ENCODE measurements at places on chromosomes 5 and 9.
A peak's percentile ranks its signal among the peaks of the same experiment; 100 is the strongest.

DNA sequence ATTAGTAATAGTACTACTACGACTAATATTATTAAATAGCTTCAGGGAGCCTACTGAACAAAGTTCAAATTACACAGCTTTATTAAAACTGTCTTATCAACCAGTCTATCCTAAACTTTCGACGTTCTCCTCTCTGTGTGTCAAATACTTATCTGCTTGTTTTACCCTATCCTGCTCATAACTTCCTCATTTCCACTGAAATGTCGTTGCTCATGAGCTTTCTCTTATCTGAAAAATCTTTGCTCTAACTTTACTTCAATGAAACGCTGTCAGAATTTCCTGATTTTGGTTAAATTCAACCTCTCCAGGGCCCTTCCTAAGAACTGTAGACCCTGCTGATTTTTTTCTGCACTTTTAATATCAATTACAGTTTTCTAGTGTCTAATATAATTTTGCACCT is 1431.0 kb upstream of the WWC1 start:
- no peak for DNase-seq

DNA sequence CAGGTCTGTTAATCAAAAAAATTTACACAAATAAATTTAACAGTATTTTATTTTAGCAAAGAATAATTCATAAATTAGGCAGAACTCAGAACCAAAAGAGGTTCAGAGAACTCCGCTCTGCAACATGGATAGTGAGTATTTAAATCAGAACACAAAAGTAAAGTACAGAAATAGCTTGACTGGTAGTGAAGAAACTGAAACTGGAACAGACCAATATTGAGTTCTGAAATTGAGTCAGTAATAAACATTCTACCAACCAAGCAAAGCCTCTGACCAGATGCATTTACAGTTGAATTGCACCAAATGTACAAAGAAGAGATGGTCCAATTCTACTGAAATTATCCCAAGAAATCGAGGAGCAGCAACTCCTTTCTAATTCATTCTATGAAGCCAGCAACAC is 1542.8 kb downstream of the EFNA5 start:
- DNase-seq, result no peak

- DNase-seq, result peak; percentile 73
These were observed 668 bp downstream of the GLIS3 start for GRCh38 chr9:4299005-4299795.

GRCh38 chr9:114137831-114138230 is 17.5 kb upstream of the COL27A1 start:
- DNase-seq, result no peak

DNA sequence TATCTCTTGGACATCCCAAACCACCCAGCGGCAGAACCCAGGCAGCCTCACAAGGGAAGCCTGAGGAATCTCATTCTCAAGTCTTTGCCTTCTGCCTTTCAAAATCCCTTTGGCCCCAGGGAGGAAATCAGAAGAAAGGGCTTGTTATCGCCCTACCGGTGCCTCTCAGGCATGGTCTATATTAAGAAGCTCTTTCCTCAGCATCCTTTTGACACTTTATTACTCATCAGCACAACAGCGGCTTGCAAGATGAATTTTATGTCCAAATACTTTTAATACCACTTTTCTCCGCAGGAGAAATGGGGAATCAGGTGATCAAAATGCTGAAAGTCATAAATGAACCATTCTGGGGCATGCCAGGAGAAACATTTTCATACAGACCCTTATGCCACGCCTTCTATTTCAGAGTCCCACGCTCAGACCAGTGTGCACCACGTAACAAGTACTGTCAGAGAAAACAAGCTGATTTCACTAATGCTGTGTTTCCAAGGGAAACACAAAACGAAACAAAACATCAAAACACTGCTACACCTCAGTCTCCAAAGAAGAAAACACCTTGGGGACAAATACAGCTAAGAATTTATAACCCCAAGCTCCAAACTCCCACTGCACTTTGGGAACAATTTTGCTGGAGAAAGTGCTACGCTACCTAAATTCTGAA is 30.0 kb downstream of the RAPGEF1 start:
- DNase-seq, result no peak

Measured in right lung (tissue), 10 donors.